ENCODE measurements at places on chromosomes 6 and 20. TPM values are rescaled to one million over a fixed set of nuclear protein-coding genes. Genes with fewer than 3 reads are reported as not detected.

DNA sequence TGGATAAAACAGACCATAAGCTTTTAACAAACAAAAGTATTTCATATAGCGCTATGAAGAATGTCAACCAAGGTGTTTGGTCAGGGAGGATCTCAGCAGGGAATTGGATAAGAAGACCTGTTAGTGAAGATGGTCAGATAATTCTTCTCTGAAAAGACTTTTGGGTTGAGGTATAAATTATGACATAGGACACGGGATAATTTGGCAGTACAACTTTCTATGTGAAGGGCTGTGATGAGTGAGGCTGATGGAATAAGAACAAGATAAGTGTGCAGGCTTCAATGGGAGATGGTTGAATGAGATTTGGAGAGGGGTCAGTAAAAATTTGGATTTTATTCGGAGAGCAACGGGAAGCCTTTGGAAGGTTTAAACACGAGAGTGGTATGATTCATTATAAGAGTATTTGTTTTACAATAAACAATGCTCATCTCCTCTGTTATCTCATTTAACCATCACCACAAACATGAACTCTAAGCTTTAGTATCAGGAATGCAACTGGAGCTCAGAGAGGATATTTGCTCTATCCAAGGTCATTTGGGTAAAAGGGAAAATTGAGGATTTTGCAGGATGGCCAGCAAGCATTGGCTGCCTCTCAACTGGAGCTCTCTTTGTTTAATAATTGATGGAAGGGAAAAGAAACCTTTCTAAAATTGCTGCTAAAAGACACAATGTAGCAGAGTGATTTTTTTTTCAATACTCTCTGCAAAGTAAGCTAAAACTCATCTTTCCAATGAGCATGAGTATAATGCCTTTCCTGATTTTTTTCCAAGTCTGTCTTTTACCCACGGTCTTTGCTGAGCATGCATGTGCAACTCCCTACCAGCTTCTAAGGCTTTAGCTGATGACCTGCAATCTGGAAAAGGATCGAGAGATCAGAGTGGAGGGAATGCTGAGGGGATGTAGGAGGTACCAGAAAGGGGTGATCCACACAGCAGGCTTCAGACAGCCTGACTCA lies 534.0 kb downstream of the CBLN4 start:
- no peak for DNase-seq

DNA sequence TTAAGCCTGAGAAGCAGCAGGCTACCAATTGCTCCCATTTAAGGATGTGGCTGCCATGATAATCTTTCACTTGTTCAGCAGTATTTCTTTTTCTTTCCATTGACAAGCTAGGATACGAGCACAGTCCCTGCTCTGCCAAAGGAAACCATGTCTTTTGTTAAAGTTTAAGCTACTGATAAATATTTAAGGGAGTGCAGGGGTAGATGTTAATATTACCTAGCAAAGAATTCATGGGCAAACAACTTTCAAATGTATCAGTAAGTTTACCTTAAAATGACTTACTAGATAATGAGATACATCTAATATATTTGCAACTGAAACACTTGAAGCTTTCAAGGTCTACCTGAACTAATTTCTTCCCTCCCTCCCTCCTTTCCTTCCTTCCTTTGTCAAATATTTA lies 77.3 kb downstream of the OPN5 start:
- no peak for DNase-seq

DNA sequence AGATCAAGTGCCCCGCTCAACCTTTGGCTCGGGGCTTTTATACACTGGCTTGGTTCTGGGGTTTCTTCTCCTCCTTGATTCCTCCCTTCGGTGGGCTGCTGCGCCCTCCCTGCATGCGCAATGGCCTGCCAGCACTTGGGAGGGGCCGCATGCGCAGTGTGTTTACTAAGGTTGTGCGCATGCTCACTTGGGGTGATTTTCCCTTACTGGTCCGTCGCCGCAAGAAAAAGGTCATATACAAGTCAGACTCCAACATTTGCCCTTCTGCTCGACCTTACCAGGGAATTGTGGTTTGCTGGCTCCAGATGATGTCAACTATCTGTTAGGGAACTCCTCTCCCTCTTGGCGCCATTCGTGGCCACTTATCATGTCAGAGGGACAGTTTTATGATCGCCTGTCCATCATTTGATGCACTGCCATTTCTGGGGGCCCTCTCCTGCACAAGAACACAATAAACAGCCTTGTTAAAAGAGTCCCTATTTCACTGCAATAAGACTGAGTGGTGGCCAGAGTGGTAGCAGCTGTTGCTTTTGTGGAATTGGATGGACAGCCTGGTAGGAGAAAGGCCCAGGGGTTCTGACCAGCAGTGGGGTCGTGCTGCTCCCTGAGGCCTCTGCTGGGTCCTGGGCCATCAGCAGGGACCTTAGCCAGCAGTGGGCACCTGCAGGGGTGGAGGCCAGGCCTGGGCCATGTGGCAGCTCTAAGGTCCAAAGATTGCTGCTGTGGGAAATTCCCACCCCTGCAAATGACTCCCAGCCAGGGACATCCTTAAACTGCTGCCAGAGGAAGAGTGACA lies 2.8 kb upstream of the LBP start:
- DNase-seq, result no peak

DNA sequence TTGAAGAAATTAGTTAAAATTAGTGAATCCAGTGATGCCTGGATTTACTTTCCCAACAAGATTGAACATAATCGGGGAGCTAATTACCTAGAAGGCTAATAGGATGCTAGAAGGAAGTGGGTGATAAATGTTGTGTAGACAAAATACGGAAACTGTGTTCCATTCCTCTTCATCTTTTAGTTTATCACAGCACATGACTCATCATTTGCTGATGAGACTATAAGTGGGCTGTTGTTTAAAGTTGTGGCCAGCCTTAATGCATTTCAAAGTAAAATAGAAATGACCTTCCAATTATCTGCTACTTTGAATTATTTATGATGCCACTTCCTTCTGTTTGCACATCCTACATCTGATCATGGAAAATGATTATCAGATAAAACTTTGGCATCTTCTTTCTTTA lies 43.4 kb downstream of the OGFRL1 start:
- no peak for DNase-seq

- DNase-seq, result no peak
Measured at GRCh38 chr6:16535564-16535963, 225.7 kb downstream of the ATXN1 start.

DNA sequence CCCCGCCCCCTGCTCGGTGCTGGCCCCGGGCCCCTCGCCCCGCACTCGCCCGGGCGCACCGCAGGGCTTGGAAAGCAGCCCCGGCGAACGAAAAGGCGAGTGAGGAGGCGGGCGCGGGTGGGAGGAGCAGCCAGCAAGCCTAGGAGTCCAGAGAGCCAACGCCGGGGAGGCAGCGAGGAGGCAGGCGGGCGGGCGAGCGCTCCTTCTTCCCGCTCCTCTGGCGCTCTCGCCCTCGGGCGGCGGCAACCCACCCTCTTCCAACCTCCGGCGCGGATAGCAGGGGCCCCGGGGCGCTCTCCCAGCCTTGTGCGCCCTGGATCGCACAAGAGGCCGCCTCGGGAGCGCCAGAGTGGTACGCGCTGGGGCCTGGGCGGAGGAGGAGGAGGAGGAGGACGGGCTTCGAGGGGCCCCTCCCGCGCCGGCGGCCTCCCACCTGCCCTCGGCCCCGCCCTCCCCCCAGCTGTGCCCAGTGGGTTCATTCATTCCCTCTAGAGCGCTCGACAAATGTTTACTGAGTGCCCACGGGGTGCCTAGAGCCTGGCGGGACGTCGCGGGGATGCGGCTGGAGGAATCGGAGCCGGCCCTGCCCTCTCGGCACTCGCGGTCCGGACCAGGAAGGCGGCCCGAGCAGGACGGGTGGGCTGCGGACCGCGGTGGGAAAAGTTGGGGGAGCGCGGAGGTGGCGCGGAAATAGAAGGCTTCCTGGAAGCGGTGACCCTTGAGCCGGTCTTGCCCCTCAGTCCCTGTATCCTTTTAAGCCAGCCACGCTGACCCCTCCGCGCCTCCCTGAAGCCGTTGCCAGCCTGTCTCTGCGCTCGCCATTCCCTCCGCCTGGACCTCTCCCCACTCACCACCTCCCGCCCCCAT lies at the start of gene BMP7:
TSS of gene BMP7 (minus strand) at position 351 of the 867 bp plus-strand sequence. CDS start 519 bp downstream, outside the sequence.
- DNase-seq, result no peak

DNA sequence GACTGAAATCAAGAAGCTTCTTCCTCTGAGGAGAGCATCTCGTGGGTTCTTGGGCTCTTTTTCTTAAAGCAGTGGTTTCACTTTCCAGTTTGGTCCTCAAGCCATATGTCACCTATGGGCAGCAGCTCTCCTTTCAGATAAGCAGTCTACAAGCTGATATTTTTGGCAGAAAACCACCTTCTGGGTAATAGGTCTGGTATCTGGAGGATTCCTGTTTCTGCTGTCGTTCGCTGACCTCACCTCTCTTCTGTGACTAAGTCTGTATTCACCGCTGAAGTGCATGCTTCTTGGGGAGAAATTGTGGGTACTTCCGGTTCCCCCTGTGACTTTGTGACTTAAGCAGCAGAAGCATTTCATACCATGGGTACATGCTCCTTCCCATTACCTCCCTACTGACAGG lies 193.6 kb downstream of the EDN1 start:
- DNase-seq, result no peak

GRCh38 chr6:55047451-55048044 lies 126.8 kb upstream of the HCRTR2 start:
- no peak for DNase-seq

Gene GLP1R
- not detected for polyA plus RNA-seq

Gene AIF1
- 33.2 TPM for polyA plus RNA-seq

Measured in CD8-positive, alpha-beta memory T cell (primary cell).